ENCODE measurements at places on chromosomes 2 and 18.

- no peak overlapping the region for H3K4me3 ChIP-seq
- H3K27ac ChIP-seq, result no peak overlapping the region
- no peaks in the 10 kb centered on the region for H3K27me3 ChIP-seq
- DNase-seq, result no peak
- H3K36me3 ChIP-seq, result no peaks in the 10 kb centered on the region
- no peaks in the 10 kb centered on the region for H3K4me1 ChIP-seq
These were observed 40.4 kb upstream of the ANKRD62 start for GRCh38 chr18:12053289-12053688.

- H3K4me3 ChIP-seq, result no peak overlapping the region
- H3K36me3 ChIP-seq, result no peaks in the 10 kb centered on the region
- H3K27me3 ChIP-seq, result no peaks in the 10 kb centered on the region
- H3K27ac ChIP-seq, result no peak overlapping the region
- no peaks in the 10 kb centered on the region for H3K4me1 ChIP-seq
These were observed 204.1 kb upstream of the CYRIA start for GRCh38 chr2:16869711-16870110.

DNA sequence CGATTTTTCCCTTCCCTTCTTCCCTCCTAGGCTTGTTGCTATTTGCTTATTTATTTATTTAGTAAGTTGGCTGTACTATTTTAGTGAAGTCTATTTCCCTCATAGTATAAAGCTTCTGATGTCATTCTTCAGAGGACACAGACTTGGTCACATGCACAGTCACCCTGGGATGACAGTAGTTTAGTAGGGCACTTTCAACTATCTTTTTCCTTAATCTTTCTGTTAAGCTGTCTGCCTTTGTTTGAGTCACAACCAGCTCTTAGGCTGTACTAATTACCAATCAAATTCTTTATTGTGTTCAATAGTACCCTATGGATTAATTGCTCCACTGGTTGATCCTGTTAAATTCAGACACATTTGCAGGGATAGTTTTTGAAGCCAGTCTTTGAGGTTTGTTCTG, 26.9 kb upstream of the RAB31 start:
- no peak for DNase-seq
- no peaks in the 10 kb centered on the region for H3K27me3 ChIP-seq
- H3K4me3 ChIP-seq, result no peak overlapping the region
- no peaks in the 10 kb centered on the region for H3K4me1 ChIP-seq

DNA sequence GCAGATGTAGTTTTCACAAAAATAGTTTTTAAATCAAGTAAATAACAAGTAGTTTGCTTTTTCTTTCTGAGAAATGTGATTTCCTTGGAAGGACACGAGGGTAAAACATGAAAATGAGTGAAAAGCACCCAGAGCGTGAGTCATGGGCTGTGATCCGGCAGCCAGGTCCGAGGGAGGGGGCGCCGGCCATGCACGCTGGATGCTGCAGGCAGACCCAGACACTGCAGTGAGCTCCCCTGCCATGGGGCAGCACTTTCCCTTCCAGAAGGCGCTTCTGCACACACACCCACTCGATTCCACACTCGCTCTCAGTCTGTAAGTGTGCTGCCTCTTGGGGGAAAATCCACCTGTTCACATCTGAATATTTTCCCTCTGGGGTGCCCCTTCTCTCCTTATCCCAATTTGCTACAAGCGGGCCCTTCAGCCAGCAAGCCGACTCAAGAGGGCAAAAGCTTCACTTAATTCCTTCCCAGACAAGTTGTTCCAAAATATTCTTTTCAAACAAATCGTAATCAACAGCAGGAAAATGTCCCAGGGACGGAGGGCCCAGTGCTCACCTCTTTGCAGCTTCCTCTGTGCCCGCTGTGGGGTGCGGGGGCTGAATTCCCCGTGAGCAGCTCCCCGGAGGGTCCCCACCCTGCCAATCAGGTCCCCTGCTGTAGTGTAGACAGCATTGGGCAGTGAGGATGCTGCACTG, 87.0 kb upstream of the ID2 start:
- no peaks in the 10 kb centered on the region for H3K4me1 ChIP-seq
- no peak overlapping the region for H3K27ac ChIP-seq
- no peak overlapping the region for H3K4me3 ChIP-seq
- no peak for DNase-seq

DNA sequence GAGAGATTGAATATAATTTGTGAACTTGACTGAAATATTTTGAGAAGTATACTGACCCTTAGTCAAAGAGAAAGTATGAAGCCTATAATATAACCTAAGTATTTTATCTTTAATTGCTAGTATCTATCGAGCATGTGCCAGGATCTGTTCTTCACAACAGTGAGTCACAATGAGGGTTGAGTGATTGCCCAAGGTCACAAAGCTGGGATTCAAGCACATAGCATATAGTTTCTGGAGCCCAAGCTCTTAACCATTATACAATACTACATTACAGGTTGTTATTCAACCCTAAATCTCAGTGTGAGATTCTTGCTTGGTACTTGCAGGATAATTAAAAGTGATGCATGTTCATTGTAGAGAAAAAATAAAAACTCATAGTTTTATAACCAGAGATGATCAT, 97.2 kb downstream of the RAB3GAP1 start:
- no peaks in the 10 kb centered on the region for H3K4me1 ChIP-seq
- no peak overlapping the region for H3K27ac ChIP-seq
- H3K36me3 ChIP-seq, result no peaks in the 10 kb centered on the region
- H3K27me3 ChIP-seq, result no peaks in the 10 kb centered on the region
- no peak overlapping the region for H3K4me3 ChIP-seq

GRCh38 chr2:113240150-113240914, 38.4 kb downstream of the PAX8 start:
- H3K4me3 ChIP-seq, result no peak overlapping the region
- no peaks in the 10 kb centered on the region for H3K36me3 ChIP-seq
- peak overlapping the region; percentile 59 for H3K27ac ChIP-seq
- peak; percentile 73 for DNase-seq

GRCh38 chr2:221262651-221263050, 309.5 kb downstream of the EPHA4 start:
- DNase-seq, result no peak
- no peaks in the 10 kb centered on the region for H3K36me3 ChIP-seq
- H3K27me3 ChIP-seq, result no peaks in the 10 kb centered on the region
- H3K4me1 ChIP-seq, result no peaks in the 10 kb centered on the region
- no peak overlapping the region for H3K4me3 ChIP-seq
- H3K27ac ChIP-seq, result no peak overlapping the region

GRCh38 chr2:89844221-89844943, 1152.9 kb downstream of the RPIA start:
- DNase-seq, result no peak
- no peaks in the 10 kb centered on the region for H3K27me3 ChIP-seq
- H3K4me3 ChIP-seq, result no peak overlapping the region
- no peaks in the 10 kb centered on the region for H3K4me1 ChIP-seq

DNA sequence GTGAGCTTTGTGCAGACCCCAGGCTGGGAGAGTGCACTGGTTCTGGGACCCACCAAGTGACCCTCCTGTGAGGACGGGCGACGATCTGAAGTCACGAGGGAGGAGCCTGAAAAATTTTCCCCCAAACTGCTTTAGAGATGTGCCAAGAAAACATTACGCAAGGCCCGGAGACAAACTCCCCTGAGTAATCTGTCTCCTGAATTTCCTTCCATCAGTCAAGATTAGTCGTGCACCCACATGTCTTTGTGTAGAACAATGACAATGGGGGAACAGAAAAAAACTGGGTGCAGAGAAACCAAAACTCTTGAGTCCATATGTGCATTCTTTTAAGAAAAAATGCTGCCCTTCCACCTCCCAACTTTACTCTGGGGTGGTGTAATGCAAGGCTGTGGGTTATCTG, 12.6 kb upstream of the NCK2 start:
- no peak overlapping the region for H3K27ac ChIP-seq
- H3K27me3 ChIP-seq, result no peaks in the 10 kb centered on the region
- H3K4me1 ChIP-seq, result no peaks in the 10 kb centered on the region
- no peak for DNase-seq

GRCh38 chr2:9750224-9751215, 92.8 kb upstream of the TAF1B start:
- no peak overlapping the region for H3K4me3 ChIP-seq
- no peaks in the 10 kb centered on the region for H3K36me3 ChIP-seq
- no peaks in the 10 kb centered on the region for H3K27me3 ChIP-seq
- no peaks in the 10 kb centered on the region for H3K4me1 ChIP-seq
- no peak for DNase-seq

DNA sequence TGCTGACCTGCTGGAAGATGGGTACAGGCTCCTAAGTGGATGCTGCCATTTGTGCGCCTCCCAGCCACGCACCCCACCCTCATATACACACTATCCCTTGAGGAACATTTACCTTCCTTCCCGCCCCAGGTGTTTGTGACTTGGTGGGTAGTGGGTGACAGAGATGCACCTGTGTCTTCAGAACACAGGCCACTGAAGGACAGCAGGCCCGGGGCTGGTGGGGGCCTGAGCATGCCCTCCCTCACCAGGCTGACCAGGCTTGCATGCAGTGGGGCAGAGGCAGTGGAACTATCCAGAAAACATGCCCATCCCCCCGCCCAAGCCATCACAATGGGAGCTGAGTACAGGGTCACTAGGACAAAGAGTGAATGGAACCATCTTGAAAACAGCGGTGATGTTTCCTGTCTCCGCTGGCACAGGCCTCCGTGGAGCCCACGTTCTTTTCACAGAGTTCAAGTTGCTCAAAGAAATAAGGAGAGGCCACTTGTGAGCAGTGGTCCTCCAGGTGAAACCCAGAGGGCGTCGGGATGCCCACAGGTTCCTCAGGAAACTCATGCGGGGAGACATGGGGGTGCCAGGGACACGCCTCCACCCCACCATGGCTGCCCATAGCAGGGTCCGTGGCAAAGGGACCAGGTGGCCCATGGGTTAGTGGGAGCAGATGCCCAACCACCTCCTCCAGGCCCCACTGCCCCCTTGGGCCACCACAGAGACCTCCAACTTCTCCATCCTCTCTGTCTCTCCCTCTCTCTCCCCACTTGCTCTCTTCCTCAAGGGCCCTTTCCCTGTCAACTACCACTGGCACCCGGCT, 90.9 kb downstream of the MALT1 start:
- H3K27ac ChIP-seq, result no peak overlapping the region
- no peak for DNase-seq
- H3K4me3 ChIP-seq, result no peak overlapping the region
- no peaks in the 10 kb centered on the region for H3K36me3 ChIP-seq
- H3K4me1 ChIP-seq, result no peaks in the 10 kb centered on the region

GRCh38 chr2:12321886-12322285, 394.9 kb upstream of the TRIB2 start:
- H3K4me1 ChIP-seq, result no peaks in the 10 kb centered on the region
- no peak for DNase-seq
- H3K36me3 ChIP-seq, result no peaks in the 10 kb centered on the region
- no peaks in the 10 kb centered on the region for H3K27me3 ChIP-seq

DNA sequence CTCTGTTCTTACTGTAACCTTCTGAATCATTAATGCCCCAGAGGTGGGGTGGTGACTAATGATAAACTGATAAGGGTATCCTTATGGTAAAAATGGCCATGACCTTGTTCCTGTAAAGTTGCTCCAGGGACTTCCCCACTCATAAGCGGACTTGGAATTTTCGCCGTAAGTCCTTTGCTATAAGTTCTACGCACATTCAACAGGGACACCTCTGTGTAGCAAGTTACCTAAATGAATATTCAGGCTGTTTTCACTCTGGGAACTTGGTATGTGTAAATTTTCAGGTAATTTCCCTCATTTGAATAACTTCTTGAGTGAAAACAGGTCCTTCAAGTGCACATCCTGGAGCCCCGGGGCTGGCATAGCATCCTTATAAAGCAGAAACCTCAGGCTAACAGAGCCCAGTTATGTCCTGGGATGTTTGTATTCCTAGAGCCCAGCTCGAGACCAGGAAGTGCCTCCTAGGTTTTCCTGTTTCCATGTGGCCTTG, 9.4 kb upstream of the AGFG1 start:
- no peak overlapping the region for H3K27ac ChIP-seq
- H3K4me1 ChIP-seq, result no peaks in the 10 kb centered on the region
- no peak overlapping the region for H3K4me3 ChIP-seq
- H3K27me3 ChIP-seq, result no peaks in the 10 kb centered on the region

GRCh38 chr2:45119855-45120254, 110.6 kb upstream of the SIX2 start:
- no peaks in the 10 kb centered on the region for H3K4me1 ChIP-seq
- H3K27ac ChIP-seq, result no peak overlapping the region
- DNase-seq, result no peak
- H3K27me3 ChIP-seq, result no peaks in the 10 kb centered on the region
- no peak overlapping the region for H3K4me3 ChIP-seq
- no peaks in the 10 kb centered on the region for H3K36me3 ChIP-seq

DNA sequence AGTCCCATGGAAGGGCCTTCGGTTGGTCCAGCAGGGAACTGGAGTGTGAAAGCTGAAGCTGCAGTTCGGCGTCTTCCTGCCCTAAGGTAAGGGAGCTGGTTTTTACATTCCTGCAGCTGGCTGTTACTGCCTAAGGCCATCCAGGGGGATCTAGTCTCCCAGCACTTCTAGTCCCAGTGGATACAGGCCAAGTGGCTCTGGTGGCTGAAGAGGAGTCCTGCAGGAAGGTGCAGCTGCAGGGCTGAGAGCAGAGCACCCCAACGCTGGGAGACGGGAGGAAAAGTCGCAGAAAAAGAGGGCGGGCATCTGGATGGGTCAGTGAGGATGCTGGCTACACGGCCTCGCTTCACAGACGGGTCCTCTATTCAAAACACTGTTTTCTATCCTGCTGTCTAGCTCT, 225.0 kb upstream of the HS6ST1 start:
- no peak overlapping the region for H3K4me3 ChIP-seq
- no peaks in the 10 kb centered on the region for H3K36me3 ChIP-seq
- H3K27ac ChIP-seq, result no peak overlapping the region
- DNase-seq, result no peak
- H3K4me1 ChIP-seq, result no peaks in the 10 kb centered on the region

DNA sequence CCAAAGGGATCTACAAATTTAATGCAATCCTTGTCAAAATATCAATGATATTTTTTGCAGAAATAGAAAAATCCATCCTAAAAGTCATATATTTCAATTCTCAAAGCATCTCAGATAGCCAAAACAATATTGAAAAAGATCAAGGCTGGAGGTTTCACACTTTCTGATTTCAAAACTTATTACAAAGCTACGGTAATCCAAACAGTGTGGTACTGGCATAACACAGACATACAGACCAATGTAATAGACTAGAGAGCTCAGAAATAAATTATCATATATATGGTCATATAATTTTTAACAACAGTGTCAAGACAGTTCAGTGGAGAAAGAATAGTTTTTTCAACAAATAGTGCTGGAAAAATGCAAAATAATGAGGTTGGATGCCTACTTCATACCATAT, 40.3 kb upstream of the PROKR1 start:
- no peaks in the 10 kb centered on the region for H3K36me3 ChIP-seq
- H3K27me3 ChIP-seq, result no peaks in the 10 kb centered on the region
- H3K27ac ChIP-seq, result no peak overlapping the region
- H3K4me1 ChIP-seq, result no peaks in the 10 kb centered on the region
